Kidney epithelial cell (primary cell): ENCODE measurements at places on chromosomes 1 and 21.

DNA sequence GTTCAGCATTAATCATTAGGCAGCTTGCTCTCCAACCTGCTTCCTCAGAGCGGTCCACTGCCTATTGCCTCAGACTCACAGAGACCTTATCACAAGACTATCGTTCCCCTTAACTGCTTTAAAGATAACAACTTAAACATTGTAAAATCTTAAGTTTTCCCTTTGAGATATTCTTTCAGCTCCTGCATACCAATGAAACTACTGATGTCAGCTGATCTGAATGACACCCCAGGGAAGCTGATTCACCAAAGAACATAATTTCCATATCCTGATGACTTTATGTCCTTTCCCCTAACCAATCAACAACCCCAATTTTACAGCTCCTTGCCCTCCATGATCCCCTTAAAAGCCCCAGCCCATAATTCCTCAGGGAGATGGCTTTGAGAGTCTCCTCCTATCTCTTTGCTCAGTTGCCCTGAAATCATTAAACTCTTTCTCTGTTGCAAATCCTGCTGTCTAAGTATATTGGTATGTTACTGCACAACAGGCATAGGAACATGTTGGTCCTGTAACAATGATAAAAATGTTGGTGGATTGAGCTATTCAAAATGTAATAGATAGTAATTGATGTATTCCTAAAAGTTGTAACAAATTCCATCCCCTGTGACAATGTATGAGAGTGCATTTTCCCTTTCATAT is 621.4 kb upstream of the RGS18 start:
- no peak for DNase-seq

DNA sequence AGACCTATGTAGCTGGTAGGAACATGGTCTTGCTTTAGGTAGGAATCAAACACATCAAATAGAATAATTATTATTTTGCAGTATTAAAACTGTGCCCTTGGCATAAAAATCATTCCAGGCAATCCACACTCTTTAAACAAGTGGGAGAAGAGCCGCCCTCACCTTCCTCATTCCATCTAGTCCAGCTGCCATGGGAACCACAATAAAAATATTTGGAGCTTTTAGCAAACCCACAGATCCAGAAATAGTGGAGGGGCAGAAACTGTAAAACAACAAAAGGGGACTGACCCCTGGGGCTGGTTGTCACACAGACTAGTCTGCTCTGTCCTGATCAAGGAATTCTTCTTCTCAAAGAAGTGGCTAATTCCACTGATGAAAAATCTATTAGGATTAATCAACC is 61.6 kb downstream of the PTPRC start:
- no peak for DNase-seq

DNA sequence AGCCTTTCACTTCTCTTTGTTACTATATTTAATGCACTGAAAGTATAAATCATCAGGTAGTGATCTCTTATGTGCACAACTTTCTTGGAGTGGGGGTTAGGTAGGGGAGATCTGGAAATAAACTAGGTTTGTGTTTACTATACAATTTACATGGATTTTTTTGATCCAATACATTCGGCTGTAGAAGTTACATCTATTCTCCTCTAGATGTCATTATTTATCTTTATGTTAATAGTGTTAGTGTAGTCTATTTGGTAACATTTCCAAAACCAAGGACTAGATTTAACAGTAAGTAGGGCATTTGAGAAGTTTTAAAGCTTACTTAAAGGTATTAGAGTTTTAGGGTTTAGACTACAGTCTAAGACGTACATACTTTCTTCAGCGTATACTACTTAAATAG is 5.4 kb downstream of the VPS45 start:
- DNase-seq: no peak

DNA sequence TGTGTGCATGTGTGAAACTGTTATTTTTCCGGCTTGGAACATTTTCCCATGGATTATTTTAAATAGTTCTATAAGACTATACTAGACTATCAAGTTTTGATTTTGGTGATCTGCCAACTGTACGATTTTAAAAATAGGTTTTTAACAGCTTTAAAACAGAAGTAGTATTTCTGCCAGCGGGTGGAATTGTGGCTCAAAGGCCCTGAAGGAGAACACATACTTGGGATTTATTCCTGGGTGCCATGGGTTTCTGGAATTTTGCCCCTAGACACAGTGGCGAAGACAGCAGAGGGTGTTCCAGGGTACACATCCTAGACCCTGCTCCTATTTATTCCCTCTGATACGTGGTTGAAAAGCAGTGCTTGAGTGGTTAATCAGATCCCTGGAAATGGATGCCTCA is 81.7 kb upstream of the IPO9 start:
- no peak for DNase-seq

GRCh38 chr1:20318971-20319370 is 28.3 kb downstream of the VWA5B1 start:
- DNase-seq: no peak

DNA sequence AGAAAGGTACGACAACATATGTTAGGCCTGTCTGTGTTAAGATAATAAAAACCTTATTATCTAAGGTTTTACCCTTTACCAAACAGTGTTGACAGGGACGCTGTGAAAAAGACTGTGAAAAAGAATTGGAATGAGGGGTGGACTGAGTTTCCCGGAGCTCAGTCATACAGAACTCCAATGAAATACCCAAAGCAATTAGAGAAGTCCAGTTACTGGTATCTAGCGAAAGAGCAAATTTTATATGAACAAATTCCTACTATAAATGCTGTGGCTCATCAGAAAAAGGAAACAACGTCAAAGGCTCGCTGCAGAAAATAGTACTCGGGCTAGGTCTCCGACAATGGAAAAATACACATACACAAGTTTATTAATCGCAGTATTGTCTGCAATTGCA is 708 bp upstream of the RBBP5 start:
- DNase-seq: no peak

- DNase-seq: no peak
Measured at GRCh38 chr21:44875316-44875700, 1.8 kb upstream of the PTTG1IP start.

DNA sequence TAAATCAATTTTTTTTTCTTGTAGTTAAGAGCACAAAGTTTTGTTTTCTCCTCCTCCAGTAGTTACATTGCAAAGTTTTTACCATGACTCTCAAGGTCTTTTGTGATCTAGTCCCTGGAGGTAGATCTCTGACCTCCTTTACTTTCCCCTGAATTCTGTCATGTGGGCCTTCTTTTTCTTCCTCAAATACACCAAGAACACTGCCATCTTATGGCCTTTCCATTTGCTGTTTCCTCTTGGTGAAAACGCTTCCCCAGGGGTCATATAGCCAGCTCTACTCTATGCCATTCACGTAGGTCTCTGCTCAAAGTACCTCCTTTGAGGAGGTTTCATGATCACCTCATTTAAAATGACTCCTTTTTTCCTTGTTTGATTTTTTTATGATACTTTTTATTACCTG is 2.7 kb downstream of the DDX20 start:
- no peak for DNase-seq

GRCh38 chr1:28087614-28088167 is 719 bp downstream of the EYA3 start:
- DNase-seq: no peak

DNA sequence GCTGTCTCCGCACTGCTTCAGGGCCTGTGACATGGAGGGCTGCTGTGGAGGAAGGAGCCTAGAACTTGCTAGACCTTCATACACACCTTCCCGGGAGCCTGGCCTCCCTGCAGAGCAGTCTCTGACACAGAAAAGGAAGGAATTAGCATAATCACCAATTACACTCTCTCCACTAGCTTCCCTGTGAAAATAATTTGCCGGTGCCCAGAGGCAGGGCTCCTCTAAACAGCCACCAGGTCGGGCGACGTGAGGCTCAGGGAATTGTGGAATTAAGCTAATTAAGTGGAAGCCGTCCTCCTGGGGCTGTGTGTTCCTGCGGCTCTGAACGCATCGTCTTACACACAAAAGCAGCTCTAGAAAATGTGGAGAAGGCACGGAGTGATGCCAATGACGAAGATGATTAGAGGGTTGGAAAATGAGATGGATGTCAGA is 82.6 kb downstream of the NENF start:
- no peak for DNase-seq

- no peak for DNase-seq
Measured at GRCh38 chr1:234584926-234585325, 25.1 kb downstream of the IRF2BP2 start.

- DNase-seq: no peak
Measured at GRCh38 chr1:111691886-111692285, 47.3 kb downstream of the INKA2 start.

DNA sequence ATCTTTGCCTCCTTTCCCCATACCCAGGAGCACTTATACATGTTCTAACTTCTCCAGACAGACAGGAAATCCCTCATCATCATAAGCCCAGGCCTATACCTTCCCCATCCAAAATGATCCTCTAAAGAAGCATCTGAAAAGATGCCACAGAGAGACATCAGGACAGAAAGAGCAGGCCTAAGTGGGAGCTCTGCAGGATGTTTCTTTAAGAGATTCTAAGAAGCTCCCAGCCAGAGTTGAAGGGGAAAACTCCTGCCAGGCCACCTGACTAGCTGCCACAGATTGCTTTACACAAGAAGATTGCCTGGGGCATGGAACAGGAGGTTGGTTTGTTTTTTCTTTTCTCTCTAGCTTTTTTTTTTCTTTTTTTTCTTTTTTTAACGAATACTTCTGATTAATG is 275.8 kb downstream of the VAV3 start:
- no peak for DNase-seq

GRCh38 chr1:3502641-3503524 is 48.4 kb downstream of the ARHGEF16 start:
- no peak for DNase-seq

DNA sequence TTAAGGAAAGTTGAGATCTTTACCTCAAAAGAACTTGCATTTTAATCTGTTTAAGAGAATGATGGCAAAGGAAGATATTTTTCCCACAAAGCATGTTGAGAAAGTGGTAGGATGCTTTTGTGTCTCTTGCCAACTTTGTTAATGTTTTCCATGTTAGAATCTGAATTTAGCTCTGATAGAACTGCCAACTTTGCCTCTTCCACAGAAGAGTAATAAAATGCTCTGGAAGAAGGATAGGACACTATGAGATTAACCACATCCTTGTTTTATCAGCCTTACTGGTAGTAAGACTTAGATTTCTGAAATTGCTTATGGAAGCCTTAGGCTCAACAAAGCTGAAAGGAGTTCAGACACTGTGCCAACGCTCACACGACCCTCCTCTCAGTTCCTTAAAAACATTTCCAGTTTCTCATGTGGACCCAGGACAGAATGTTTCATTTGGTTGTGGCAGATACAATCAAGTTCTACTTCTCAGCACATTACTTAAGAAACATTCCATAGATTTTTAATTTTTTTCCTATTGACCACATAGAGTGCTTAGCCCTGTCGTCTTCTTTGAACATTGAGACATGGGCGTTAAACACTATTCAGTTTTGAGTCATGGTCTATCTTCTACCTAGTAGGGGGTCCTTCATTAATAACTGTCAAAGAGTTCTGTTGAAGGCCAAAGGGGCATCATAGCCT is 59.0 kb downstream of the MTR start:
- no peak for DNase-seq

- no peak for DNase-seq
Measured at GRCh38 chr21:39387461-39388037, 38.7 kb upstream of the HMGN1 start.

GRCh38 chr1:56811331-56811730 is 7.9 kb downstream of the FYB2 start:
- DNase-seq: no peak

DNA sequence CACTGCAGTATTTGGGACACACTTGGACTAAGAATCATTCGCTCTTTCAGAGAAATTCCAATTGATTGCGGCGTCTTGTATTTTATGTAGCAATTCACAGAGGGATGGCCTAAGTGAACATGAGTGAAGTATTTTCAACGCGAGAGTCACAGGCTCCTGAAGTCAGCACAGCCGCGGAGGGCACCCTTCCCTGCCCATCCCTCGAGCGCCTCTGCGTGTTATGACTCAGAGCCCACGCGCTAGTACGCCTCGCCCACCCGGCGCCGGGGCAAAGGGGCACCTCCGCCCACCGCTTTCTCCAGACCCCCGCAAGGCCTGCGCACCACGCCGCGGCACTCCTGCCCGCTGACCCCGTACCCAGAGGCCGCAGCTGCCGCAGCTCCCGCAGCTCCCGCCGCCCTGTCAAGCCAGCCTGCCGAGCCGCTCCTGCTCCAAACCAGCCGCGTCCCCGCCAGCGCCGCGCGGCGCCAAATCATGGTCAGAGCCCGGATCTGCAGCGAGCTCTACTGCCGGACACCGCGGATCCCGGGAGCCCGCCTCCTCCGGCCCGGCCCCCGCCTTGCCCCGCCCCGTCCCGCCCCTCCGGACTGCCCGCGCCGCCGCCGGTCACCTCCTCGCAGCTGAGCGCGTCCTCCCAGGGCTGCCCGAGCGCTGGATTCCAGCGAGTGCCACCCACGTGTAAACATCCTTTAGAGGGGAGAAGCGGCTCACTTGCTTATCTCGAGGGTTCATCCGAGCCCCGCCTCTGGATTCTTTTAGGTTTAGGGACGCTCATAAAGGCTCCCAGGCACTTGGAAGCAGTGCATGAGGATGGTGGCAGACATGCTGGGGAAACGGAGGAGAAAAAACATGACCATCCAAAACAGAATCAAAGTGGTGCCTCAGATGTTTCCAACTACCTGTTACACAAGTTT is at the start of gene GLRX2:
Gene GLRX2 (minus strand): TSS at position 508 of the 914 bp plus-strand sequence. CDS start 32 bp downstream, at position 476.
- peak; percentile 43 for DNase-seq

DNA sequence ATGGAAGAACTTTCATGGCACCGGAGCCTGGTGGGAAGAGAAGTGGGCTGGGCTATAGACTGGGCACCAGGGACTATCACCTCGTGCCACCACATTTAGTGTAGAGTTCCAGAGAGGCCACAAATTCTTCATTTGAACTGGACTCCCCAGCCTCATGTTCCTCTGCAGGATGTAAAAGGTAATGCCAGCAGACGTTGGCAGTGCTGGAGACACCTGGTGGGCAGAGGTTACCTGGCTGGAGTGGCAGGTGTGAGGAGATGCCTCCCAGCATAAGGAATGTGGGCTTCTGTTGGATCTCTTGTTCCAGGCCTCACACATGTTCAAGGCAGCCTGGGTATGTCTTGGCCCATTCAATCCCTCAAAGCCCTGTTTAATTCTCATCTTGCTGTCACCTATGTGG is 35.2 kb downstream of the TEX35 start:
- no peak for DNase-seq
